Activated CD4-positive, alpha-beta T cell treated with anti-CD3 and anti-CD28 coated beads, Interleukin-2, Interleukin-6, amounts not matched to agents 100 ng/mL and 50 ng/mL, durations not matched to agents 16 hours and 8 hours (primary cell): ENCODE measurements at places on chromosomes 1 and 21.

GRCh38 chr1:208291923-208292711 lies 47.9 kb upstream of the PLXNA2 start:
- DNase-seq = no peak

DNA sequence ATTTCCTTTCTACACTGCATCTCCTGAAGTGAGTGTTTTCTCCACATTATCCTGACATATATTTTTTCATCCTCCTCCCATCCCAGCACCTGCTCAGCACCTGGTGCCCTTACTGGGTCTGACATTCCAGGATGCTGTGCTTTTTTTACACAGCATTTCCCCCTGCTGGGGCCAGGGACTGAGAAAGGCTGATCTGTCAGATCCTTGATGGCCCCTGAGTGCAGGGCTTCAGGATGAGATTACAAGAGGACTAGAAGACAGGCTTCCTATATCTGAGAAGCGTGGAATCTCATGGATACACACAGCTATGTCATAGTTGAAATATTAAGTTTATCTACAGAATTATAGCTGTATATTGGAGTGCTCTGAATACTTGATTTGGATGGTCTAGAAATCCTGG lies 24.4 kb downstream of the RCAN1 start:
- no peak for DNase-seq

DNA sequence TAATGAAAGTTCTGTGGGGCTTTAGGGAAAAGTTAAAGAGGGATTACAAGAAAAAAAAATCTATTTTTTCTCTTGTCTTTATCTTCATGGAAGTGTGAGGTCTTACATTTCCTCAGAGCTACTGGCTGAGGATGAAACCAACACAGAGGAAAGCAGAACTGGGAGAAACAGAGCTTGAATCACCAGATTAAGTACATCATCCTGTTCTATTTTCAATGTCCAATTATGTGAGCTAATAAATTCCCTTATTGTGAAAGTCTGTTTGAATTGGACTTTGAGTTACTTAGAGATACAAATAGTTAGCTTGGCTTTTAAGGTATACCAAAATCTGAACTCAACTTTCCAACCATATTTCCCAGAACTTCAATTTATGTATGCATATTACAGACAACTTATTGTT lies 69.2 kb downstream of the LPGAT1 start:
- no peak for DNase-seq

DNA sequence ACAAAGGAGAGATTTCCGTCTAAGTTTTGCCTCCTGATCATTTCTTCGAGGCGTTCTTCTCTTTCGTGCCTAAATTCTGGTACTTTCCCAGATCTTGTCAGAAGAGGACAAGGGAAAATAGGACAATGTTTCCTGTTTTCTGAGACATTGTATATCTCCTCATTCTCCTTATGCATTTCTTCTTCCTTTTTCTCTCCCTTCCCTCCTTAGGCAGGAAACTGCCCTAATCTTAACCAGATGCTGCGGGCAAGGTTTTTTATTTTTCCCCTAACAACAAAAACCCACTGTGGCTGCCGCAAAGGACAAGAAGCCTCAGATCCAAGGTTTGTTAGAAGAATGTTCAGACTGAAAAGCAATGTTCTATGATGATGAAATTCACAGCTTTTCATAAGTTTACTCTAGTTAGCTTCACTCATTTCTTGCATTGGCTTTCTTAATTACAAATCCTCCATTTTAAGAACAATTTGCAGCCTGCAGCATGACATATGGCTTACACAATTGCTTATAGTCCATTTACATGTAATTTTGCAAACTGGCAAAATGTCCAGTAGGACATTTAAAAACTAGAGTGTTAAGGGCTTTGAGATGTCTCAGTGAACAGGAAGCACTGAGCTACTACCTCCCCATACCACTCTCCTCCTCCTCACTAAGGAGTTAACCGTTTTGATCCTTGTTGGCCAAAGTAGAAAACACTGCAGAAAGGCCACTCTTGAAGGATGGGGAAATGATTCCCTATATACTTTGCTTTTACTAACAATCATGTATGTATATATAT lies 624 bp downstream of the CTSK start:
- DNase-seq = no peak

GRCh38 chr1:20626524-20626923 lies 6.7 kb upstream of the PINK1 start:
- DNase-seq = no peak

DNA sequence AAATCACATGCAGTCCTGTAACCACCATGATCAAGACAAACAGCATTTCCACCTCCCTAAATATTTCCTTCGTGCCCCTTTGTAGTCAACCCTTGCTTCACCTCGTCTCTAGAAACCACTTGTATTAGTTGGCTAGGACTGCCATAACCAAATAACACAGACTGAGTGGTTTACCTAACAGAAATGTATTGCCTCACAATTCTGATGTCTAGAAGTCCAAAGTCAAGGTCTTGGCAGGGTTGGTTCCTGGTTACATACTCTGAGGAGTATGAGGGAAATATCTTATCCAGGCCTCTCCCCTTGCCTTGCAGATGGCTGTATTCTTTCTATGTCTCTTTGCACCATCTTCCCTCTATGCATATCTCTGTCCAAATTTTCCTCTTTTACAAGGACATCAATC lies 23.3 kb upstream of the FRRS1 start:
- no peak for DNase-seq

- DNase-seq = no peak
Observed at GRCh38 chr1:206015071-206015470, 8.6 kb downstream of the CTSE start.

DNA sequence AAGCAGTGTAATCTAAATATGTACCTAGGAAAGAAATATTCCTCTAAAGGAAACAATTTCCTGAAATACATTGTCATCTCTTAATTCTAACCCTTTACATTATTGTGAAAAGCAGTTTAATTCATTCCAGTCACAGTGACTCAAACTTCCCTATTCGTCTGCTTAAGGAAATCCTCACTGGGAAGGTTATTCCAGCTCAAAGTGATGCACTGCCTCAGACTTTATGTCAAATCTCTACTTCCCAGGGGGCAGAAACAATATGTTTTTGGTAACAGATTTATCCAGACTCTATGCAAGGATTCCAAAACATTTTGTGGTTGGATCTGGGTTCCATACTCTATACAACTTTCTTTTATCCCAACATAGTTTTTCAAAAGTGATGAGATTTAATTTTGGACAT lies 145.2 kb downstream of the NTMT2 start:
- DNase-seq = no peak

GRCh38 chr1:2151252-2151651 lies 43.3 kb downstream of the FAAP20 start:
- no peak for DNase-seq

GRCh38 chr1:26862781-26863684 lies at the start of gene SFN:
SFN (plus strand) TSS chr1:26863149; CDS start chr1:26863213, 64 bp downstream.
- peak; percentile 81 for DNase-seq

GRCh38 chr1:192943108-192943507 lies 116.1 kb downstream of the UCHL5 start:
- no peak for DNase-seq

DNA sequence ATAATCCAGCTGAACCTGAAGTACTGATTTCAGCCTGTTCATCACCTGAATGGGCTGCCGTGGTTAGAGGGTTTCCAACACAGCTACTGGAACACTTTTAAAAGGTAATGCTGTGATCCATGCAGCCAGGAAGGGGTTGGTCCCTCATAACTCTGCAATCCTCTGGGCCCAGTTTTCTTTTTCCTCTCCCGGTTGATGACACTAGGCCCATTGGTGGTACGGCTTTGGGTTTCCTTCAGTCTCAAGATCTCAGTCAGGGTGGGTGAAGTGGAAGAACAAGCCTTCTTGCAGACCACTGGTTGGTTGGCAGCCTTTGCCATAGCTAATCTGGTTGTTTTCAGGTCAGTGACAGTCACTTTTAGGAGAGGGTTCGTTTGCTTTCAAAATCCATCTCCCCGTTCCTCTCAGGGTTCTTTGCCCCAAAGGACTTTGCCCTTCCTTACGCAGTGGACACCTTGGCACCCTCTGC lies 502 bp upstream of the SLC35A3 start:
- no peak for DNase-seq

GRCh38 chr1:247434005-247434404 lies 18.0 kb downstream of the NLRP3 start:
- DNase-seq = no peak

DNA sequence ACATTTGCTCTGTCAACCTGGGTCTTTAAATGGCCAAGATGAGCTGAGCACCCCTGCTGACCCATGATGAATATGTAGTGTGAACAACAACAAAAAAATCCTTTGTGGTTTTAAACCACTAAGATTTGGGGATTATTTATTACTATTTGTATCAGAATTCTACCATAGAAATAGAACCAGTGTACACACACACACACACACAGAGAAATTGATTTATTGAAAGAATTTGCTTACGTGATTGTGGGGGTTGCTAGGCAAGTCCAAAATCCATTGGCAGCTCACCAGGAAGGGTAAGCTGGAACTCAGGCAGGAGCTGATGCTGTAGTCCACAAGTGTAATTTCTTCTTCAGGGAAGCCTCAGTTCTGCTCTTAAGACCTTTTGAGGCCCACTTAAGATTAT lies 82.5 kb upstream of the MAP1LC3C start:
- no peak for DNase-seq

DNA sequence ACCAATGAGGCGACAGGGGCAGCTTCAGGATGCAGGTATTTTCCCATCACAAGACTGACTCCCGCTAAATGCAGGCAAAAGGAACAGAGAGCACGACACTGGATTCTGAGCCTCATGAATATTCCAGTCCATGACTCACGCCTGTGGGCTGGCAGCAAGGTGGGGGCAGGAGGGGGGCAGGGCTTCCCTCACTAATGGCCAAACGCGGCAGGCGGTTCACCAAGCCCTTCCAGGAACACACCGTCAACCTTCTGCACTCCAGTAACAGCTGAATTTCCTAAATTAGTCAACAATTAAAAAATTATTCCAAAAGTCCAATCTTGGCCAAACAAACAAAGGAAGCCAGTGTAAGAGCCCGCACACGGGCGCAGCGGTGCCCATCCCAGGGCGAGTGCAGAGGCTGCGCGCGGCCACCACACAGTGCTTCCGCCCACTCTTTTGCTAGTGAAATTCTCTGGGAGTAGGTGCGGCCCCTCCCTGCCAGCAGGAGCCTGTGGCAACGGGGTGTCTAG lies 12.5 kb upstream of the GPR153 start:
- no peak for DNase-seq

GRCh38 chr1:116851846-116852245 lies 57.9 kb upstream of the PTGFRN start:
- DNase-seq = no peak

GRCh38 chr1:92831762-92832536 lies at the start of gene RPL5:
RPL5 (plus strand) TSS chr1:92832040; CDS start chr1:92832115, 75 bp downstream.
- DNase-seq = peak; percentile 99

DNA sequence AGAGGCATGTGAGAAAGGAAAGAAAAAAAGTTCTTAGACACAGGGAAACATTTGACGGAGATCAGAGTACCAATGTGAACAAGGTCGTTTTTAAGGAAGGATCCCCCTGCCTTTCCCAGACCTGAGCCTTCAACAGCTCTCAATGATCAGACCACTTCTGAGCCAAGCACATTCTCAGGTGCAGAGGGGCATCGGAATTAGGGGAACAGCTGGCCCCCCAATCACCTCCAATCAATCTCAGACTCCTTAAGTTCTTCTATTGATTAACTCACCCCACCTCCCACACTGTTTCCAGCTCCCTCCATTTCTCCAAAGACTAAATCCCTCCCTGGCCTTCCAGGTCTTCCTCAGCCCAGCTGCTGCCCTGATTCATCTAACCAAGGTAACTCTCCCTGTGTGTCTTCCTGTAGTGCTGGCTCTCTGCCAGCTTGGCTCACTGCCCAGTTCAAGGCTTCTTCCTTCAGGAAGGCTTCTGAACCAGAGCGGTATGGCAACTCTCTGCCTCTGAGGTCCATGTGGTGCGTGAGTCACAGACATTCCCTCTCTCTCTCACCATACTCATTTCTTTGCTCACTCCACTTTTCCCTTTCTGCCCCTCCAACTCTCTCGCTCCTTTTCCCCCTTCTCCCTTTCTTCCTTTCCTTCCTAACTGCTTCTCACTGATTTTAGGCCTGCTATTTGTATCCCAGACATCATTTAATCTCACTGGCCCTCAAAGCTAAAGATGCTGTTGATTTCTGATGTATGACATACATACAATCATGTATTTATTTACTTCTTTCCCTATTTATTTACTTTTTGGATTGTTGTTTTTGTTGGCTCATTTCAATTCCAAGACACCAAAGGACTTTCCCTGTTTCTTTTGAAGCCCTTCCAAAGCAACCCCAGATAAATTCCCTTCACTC lies 18.1 kb downstream of the CFAP45 start:
- no peak for DNase-seq

- DNase-seq = no peak
Observed at GRCh38 chr21:24897883-24898282, 709.4 kb downstream of the MRPL39 start.

DNA sequence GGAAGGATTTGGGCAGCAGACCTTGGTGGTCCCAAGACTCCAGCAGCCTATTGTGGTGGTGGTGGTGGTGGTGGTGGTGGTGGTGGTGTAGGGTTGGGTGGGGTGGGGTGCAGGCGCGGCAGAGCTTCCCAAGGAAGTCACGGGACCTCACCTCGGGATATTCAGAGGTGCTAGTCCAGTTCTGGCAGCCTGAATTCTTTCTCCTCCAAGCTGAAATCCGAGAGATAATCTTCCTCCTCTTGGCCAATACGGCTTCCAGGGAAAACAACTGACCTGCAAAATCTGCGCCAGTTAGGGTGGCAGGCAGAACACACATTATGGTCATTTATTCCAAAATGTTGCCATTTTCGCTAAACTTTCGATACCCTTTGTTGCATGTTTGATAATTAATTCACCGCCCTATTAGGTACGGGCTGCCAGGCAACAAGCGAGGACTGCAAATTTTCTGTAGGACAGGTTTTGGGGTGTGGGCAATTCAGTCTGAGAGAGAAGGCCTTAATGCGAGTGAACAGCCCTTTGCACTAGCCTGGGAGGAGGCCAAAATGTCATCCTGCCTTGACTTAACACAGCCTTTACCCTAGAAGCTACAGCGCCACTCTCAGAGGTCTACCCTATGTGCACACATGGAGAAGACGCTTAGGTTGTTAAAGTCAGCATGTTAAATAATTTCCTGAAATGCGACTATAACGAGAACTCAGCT lies 33.2 kb upstream of the BSDC1 start:
- no peak for DNase-seq
